Lung microvascular endothelial cell (primary cell): ENCODE measurements at places on chromosomes 3 and 15. TPM values are rescaled to one million over a fixed set of nuclear protein-coding genes. Genes with fewer than 3 reads are reported as not detected.

Gene IL5RA
- total RNA-seq = not detected in 2 replicates

- DNase-seq = no peak
These were observed 46.1 kb upstream of the MRPS22 start for GRCh38 chr3:139297588-139298311.

GRCh38 chr3:58824285-58824684, 157.7 kb upstream of the FAM3D start:
- DNase-seq = peak; percentile 75

- no peak for DNase-seq
These were observed 21.2 kb downstream of the PXK start for GRCh38 chr3:58353722-58354553.

DNA sequence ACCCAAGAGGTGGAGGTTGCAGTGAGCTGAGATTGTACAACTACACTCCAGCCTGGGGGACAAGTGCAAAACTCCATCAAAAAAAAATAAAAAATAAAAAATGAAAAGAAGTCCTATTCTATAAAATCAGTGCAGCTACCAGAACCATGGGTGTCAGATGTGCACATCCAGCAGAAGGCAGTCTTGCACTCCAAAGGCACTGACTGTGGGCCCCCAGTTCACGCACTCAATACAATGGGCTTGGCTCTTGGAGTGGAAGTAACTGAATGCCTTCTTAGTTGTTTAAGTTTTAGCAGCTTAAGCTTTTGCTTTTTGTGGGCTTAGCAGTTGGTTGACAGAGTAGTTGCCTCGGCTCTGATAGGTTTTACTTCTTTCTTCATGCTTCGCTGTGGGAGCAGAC, 141.4 kb downstream of the AGBL1 start:
- no peak for DNase-seq

- DNase-seq = peak; percentile 17
These were observed 854 bp upstream of the NPTN start for GRCh38 chr15:73633991-73634495.

GRCh38 chr3:63927422-63928280, 15.5 kb upstream of the SCAANT1 start:
- no peak for DNase-seq

Gene ALDH1A2
- total RNA-seq = 24.6 and 34.5 TPM in 2 replicates

Gene PLCL2
- total RNA-seq = 9.2 and 9.9 TPM in 2 replicates

- DNase-seq = peak; percentile 63
These were observed 45.8 kb downstream of the ALDH1A2 start for GRCh38 chr15:58019503-58020376.

Gene C2CD4A
- total RNA-seq = 0.60 and 0.87 TPM in 2 replicates

- DNase-seq = peak; percentile 95
These were observed 19.2 kb downstream of the PLD1 start for GRCh38 chr3:171790898-171791691.

Gene PAQR9
- not detected in 2 replicates for total RNA-seq

- DNase-seq = no peak
These were observed 10.9 kb upstream of the BCL2A1 start for GRCh38 chr15:79981831-79982455.

GRCh38 chr3:170813266-170813665, 56.7 kb downstream of the RPL22L1 start:
- DNase-seq = no peak

DNA sequence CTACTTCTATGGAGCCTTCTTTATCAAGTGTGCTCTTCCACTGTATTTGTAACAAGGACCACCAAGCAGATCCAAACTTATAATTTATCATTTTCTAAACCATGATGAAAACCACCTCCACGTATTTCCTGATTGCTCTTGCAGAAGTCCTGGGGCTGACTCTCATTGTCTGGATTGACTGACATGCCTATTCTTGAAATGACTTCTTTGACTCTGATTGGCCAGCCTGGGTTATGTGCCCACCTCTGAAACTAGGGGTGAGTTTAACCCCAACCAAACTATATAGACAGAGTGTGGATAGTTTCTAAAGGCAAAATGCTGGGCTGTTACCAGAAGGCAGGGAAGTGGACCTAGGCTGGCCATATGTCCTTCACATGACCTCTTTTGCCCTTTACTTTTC, 12.7 kb downstream of the TMPRSS7 start:
- DNase-seq = no peak

DNA sequence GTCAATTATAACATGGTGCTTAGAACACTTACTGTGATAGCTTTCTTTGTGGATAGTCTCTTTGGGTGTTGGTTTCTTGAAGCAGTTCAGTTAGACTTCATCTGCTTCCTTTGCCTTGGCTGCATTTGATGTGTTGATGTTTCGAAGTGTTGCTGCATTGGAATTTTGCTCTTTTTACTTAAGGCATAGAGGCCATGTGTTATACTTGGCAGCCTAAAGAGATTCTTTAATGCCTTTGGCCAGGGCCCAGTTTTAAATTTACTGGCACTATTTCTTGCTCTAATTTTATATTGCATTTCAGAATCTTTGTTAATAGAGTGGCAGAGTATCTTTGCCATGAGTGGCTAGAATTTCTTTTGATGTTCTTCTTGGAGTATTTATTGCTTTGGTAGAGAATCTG, 21.2 kb downstream of the NR1D2 start:
- no peak for DNase-seq

DNA sequence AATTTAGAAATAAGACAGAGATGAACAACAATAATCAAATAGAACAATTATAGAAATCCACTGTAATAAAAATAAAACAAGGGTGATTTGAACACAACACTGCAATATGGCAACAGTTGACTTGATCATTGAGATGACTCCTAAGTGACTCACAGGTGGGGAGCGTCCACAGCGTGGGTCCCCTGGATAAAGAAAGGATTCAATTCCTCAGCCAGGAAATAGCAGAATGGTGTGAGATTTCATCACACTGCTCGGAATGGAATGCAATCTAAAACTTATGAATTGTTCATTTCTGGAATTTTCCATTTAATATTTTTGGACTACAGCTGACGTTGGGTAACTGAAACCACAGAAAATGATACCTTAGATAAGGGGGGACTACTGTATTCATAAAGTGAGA, 82.0 kb downstream of the CNTN3 start:
- no peak for DNase-seq

DNA sequence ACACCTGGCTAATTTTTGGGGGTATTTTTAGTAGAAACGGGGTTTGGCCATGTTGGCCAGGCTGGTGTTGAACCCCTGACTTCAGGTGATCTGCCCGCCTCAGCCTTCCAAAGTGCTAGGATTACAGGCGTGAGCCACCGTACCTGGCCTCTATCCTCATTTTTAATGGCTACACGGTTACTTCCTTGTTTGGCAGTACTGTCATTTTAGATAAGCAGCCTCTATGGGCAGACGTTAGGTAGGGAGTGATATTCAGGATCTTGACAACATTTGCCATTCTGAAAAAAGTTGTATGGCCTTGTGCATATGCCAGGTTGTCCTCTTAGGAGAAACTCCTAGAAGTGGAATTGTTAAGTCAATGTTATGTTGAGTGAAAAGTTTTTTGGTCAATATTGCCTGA, 141.7 kb downstream of the ITPR1 start:
- DNase-seq = no peak

GRCh38 chr3:58005669-58006068, 2.6 kb upstream of the FLNB start:
- peak; percentile 89 for DNase-seq

- DNase-seq = no peak
These were observed 276.5 kb upstream of the KCNMB2 start for GRCh38 chr3:178259703-178260102.

GRCh38 chr15:94206463-94207167, 24.7 kb upstream of the MCTP2 start:
- DNase-seq = no peak

DNA sequence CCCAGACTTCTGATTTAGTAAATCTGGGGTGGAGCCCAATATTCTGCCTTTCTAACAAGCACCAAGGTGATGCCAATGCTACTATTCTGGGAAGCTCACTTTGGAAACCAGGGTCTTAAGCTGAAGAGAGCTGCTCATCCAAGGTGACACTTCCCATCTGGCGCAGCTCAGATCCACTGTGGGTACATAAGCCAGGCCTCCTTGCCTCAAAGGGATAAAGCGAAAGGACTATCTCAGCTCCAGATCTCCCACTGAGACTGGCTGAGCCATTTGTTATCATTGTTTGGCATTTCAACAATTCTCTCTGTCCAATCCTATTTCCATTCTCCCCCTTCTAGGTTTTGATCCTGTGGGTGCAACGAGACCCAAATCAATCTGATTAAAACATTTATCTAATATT, 323.8 kb downstream of the GBE1 start:
- DNase-seq = no peak

DNA sequence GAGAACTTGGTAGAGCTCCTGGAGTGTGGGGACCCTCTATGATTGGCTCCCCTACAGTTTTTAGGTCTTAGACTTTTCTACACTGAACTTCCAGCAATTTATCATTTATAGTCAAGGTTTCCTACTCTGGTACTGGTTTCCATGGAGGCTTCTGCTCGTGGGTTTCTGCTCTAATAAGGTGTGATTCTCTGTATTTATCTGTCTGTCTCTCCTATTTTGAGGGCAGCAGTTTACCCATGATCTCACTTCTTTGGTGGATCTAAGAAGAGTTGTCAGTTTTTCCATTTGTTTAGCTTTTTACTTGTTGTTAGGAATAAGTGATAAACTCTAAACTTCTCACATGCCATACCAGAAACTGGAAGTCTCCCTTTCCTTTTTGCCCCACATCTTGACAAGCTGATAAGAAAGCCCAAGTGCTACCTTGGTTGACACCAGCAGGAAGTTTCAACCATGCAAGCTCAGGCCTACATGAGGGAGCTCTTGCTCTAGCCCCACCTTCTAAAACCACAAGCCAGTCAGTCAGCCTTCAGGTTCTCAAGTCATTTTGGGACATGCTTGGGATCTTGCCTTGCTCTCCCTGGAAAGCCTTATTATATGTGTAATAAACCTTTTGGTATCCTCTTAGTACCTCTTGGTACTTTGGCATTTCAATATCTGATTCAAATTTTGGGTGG, 10.0 kb downstream of the TIMMDC1 start:
- DNase-seq = no peak

- DNase-seq = no peak
These were observed 114.8 kb downstream of the WDR72 start for GRCh38 chr15:53644660-53645059.

- DNase-seq = peak; percentile 26
These were observed 3.7 kb downstream of the SHQ1 start for GRCh38 chr3:72844436-72844993.

DNA sequence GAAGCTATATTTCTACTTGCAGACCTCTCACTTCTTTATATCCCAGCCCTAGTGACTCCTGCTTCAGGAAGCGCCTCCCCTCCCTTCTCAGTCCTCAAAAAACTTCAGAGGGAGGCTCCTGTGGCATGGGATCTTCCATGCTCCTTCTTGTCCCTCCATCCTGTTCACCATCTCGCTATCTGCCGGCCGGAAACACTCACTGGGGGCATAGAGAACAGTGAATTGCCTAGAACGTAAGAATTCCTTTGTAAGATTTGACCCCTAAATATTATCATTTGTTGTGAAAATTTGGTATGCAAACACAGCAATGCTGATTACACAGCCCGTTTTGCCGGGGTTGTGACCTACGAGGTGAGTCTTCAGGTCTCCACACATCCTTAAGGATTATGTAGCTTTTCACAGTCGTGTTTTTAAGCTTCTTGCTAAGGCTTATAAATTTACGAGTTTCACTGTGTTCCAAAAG, 218.7 kb upstream of the ATP10A start:
- no peak for DNase-seq

GRCh38 chr3:97464035-97464434, 300.5 kb upstream of the ARL6 start:
- DNase-seq = no peak

GRCh38 chr15:64026591-64026990, 19.7 kb downstream of the DAPK2 start:
- DNase-seq = no peak

GRCh38 chr3:11363715-11364114, 91.5 kb downstream of the ATG7 start:
- no peak for DNase-seq

- no peak for DNase-seq
These were observed 3.8 kb downstream of the IVD start for GRCh38 chr15:40409366-40409765.

Gene FBXO40
- under 0.01 TPM in 1 of 2 replicates, not detected in the other for total RNA-seq

Gene CCR8
- not detected in 2 replicates for total RNA-seq

Gene MDFIC2
- not detected in 2 replicates for total RNA-seq

Gene GOLGA8R
- total RNA-seq = 0.20 and 0.22 TPM in 2 replicates

Gene GOLGA8K
- 0.22 TPM in 1 of 2 replicates, not detected in the other for total RNA-seq

DNA sequence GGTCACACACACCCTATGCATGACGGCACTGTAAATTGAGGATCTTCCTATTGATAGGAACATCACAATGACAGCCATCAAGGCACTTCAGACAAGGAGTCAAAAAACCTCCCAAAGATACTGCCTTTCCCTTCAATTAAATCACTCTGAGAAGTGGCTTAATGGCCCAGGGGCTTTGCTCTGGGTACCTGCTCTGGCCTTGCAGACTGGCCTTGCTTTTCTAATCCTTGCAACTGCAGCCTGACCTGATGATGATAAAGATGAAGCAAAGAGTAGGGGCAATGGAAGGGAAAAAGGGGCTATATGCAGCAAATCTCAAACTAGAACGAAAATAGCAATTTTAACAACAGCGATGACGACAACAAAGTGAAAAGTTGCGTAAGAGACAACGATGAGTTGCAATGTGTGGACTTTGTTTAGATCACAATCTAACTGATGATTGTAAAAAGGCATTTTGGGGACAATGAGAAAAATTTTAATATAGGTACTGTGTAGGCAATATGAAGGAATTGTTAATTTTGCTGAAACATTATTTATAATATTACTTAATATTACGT, 14.6 kb downstream of the ADAMTS9 start:
- DNase-seq = no peak

DNA sequence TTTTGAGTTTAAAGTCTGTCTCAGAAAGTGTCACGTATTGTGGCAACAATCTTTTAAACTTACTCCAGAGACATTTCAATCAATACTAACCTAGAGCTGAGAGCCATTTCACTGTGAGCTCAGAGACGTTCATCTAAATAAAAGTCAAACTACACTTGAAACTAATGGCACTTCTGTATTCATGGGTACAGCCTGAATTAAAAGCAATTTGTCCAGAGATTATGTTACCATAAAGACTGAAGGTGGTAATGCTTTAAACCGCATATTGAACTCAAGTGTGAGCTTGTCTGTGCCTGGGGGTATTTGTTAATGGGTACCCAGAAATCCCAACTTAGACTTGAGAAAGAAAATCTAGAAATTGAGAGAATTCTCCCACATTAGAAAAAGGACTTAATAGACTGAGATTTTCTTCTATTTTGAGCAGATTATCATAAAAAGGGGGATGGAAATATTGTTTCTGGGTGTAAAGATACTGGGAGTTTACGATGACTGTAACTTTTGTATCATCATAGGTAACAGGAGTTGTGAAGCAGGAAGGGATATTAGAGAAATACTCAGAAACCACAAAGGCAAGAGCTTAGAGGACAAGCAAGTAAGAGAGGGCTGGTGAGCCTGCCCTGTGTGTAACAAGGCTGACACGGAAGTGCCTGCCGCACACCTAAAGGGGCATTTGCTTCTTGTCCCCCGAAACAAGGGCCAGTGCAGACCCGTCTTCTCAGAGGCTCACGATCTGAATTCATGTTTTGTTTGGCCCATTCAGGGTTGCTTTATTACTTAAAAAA, 36.9 kb downstream of the LRIG1 start:
- no peak for DNase-seq

- DNase-seq = no peak
These were observed 126.7 kb downstream of the IGSF11 start for GRCh38 chr3:118907909-118908308.

GRCh38 chr3:183264268-183264667, 11.2 kb downstream of the B3GNT5 start:
- DNase-seq = no peak

- no peak for DNase-seq
These were observed 1.9 kb downstream of the DMXL2 start for GRCh38 chr15:51620641-51621040.

Gene PLA2G4E
- not detected in 2 replicates for total RNA-seq

Gene EFCC1
- 2.6 and 11.5 TPM in 2 replicates for total RNA-seq
